Cortex of kidney (tissue), 1 donor: ENCODE measurements at places on chromosomes 6 and 20.

- no peak for DNase-seq
These were observed 174.6 kb downstream of the SYNDIG1 start for GRCh38 chr20:24643731-24644626.

- no peak for DNase-seq
These were observed 11.8 kb upstream of the FNDC1 start for GRCh38 chr6:159157431-159157830.

- DNase-seq: no peak
These were observed 5.8 kb upstream of the NR2E1 start for GRCh38 chr6:108159981-108160380.

DNA sequence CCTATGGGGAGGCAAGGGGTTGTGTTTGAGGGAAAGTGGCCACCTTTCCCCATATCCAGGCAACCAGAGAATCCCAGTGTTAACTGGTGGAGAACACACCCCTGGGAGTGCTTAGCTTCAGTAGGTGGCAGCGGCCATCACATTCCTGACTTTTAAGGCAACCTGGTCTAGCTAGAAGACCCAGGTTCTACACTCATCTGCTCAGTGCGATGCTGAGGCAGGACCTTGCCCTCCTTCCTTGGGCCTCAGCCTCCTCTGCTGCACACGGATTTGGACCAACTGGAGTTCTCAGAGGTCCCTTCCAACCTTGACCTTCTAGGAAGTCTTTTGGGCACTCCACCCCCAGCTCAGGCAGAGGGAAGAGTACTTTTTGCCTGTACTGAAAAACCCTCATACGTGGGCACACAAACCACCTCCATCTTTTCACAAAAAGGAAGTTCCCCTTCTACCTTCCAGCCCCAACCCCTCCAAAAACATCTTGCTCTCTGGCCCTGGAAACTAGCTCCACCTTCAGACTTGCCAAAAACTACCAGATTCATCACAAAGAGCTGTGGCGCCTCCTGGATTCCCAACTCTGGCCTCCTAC is 2.9 kb downstream of the CCND3 start:
- DNase-seq: no peak

DNA sequence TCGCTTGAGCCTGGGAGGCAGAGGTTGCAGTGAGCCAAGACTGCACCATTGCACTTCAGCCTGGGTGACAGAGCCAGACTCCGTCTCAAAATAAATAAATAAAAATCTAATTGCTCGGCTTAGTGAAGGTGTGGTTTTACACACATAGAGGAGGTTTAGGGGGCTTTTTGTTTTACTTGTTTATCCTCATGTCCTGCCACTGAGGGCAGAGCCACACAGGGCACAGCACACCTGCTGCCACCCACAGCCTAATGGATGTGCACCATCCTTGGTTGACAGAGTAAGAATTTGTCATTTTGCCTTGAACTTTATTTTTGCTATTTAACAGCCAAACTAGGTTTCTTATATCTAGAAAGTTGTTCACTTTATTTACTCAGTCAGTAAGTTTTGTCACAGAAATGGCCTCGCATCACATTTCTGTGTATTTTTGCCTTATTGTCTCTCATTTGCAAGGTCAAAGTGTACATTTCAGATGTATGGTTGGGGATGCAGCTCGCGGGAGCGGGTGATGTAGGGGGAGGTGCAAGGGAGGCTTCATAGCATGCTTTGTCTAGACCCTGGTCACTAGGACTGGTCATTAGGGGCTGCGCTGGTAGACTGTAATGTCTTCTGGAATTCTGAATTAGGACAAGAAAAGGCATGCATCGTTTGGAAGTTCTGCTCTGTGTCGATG is 67.8 kb upstream of the NAA20 start:
- no peak for DNase-seq

DNA sequence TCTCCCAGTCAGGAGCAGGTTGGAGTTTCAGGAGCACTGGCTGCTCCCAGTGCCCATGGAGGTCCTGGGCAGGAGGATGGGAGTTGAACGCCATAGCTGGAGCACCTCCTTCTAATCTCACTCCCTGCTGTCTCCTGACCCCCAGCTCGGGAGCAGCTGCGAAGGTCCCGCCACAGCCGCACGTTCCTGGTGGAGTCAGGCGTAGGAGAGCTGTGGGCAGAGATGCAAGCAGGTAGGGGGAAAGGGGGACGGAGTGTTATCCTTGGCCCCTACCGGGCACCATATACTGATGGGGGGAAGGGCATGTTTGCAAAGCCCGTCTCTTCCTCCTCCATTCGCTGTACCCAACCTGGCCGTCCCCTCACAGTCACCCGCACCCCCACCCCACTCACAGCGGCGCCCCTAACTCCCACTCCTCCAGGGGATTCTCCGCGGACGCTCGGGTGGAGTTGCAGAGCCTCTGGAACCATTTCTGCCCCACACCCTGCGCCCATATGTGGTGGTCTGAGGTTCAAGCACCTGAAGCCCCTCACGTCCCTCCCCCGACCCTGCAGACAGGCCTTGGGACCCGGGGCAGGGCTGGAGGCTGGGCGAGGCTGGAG is 16.7 kb downstream of the HSPA12B start:
- no peak for DNase-seq

DNA sequence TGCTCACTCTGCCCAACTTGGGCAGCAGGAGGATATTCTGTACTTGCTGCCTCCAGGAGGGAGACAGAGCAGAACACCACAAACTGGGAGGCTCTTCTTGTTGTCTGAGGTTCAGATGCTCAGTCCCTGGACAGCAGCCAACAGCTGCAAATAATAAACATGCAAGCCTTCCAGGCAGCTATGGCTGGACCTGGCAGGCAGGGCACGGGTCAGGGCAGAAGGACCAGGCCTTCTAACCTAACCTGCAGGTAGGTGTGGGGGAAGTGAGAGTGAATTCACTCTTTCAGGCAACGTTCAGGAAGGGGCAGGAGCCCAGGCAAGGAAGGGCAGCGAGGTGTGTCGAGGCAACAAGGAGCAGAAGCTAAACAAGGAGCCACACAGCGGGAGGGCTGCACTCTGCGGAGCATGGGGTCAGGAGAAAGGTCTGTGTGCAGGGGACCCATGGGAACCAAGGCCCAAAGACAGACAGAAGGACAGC is 31.5 kb downstream of the NINL start:
- DNase-seq: no peak

- DNase-seq: no peak
These were observed 154.2 kb downstream of the ALDH8A1 start for GRCh38 chr6:134795691-134796090.

DNA sequence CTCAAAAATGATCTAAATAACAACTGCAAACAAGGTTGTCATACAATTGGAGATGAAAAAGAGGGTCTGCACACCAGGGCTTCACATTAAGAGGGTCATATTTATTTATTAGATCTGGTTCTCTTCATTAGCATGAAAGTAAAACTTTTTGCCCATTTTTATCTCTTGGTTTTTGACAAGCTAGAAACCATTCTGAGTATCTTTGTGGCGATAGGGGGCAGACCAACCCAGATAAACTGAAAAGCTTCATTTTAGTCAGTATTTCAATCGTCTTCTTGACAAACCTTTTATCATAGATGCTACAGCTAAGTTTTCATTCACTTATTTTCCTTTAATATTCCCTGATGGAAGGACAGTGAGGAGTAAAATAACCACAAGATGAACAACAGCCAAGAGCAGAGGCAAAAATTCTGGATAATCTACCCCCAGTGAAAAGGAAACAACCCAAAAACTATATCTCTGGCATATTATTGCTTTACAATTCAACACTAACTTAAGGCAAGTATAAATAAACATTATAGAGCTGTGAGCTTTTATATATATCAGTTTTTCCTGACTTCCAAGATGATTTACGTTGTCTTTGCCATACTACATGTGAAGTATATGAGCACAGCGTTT is 45.2 kb downstream of the THEMIS start:
- no peak for DNase-seq

GRCh38 chr6:99613409-99613704 is 6.7 kb downstream of the PRDM13 start:
- DNase-seq: no peak

DNA sequence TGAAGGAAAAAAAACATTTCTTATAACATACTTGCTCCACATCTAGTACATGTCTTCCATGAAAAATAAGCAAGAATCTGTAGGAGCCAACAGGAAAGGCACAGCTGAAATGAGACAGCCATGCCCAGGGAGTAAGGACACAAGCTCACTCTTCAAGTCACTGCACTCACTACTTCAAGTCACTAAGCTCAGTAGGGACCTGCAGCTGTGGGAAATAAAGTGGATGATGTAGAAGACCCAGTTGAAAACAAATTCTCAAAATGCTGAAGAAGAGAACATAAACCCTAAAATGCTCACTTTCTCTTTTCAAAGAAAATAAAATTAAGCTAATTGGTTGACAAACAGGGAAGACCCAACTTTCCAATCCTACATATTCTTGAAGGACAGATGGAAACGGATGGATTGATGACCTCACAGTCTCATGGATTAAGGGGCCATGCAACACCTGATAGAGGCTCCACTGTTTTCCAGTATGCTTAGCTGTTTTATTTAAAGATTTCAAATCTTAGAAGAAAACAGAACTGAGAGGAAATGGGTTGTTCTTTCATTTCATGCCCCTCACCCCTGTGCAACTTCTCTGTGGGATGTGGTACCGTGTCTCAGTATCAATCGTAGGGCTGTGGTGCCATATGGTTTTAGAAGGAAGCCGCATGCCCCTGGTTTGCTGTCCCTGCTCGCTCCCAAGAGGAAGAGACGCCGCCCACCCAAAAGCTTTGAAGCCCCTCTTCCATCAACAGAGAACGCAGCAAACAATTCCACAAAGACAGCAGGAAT is 133.3 kb downstream of the WDR27 start:
- DNase-seq: no peak

DNA sequence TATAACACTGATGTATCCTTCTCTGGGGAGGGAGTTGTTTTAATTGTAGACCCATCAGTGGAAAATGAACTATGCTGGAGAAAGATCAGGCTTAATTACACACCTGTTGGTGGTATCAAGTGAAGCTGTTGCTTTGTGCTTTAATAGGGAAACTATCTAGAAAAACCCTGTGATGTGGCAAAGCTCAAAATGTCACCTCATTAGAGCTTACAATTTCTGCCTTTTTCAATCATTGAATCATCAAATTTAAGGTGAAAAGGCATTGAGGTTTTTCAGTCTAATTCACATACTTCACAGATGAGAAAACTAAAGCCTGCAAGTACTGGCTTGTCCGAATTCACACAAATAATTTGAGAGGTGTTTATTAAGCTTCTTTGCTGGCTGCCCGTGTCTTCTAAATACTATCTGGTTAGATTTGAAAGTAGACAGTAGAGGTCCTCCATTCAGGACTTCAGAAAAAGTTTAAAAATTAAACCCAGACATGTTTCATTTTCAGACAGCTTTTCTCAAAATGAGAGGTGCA is 143.3 kb upstream of the MAP3K7 start:
- no peak for DNase-seq

- no peak for DNase-seq
These were observed 35.8 kb downstream of the GRIK2 start for GRCh38 chr6:101429270-101429669.

GRCh38 chr20:9200196-9200595 is 131.3 kb downstream of the PLCB4 start:
- no peak for DNase-seq
